ENCODE measurements at places on chromosomes 1 and 21.

DNA sequence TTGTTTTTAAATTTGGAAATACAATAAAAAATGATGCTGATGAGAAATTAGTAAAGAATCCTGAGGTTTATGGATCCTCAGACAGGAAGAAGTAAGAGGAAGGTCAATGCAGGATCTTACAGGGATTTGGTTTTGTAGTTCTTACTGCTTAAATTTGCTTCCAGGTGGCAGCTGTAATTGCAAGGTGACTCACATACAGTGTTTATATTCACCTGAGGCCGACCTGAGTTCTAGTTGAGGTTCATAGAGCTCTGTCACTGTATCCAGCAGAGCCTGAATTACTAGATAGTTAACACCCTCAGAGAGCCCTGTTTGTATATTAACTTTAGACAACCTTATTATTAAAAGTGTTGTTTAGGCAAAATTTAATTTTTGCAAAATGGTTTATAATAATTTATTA lies 1.4 kb upstream of the WDR26 start:
- no peak for DNase-seq

DNA sequence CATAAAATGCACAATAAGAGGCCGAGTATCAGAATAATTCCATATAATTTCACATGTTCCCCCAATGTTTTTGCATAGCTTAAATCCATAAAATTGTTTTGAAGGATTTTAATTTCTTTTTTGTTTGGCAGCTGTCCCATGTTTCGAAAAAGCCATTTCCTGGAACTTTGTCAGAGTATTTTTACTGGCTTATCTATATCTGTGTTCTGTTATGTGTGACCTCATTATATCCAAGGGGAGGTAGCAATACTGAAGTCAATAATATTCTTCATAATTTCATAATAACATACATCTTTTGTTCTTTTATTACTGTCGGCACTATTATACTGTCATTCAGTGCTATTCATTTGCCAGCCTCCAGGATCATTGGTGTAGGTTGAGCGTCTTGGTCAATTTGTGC lies 9.4 kb upstream of the BACH1 start:
- DNase-seq, result no peak

DNA sequence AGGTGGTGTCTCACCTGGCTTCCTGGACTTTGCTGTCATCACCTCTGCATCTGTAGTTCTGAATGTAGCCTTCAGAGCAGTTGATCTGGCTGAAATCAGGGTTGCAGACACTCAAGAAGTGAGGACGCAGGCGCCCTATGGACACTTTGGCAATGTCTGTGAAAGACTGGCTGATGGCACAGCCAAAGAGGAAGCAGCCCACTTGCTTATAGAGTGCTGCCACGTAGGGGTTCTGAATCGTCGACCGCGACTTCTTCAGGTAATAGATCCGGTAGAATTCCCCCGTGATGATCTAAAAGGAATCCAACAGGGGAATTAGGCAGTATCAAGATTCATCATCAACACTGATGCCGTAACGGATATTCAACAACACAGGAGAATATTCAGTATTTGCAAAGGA lies 55.1 kb downstream of the PLPP3 start:
- DNase-seq, result no peak

DNA sequence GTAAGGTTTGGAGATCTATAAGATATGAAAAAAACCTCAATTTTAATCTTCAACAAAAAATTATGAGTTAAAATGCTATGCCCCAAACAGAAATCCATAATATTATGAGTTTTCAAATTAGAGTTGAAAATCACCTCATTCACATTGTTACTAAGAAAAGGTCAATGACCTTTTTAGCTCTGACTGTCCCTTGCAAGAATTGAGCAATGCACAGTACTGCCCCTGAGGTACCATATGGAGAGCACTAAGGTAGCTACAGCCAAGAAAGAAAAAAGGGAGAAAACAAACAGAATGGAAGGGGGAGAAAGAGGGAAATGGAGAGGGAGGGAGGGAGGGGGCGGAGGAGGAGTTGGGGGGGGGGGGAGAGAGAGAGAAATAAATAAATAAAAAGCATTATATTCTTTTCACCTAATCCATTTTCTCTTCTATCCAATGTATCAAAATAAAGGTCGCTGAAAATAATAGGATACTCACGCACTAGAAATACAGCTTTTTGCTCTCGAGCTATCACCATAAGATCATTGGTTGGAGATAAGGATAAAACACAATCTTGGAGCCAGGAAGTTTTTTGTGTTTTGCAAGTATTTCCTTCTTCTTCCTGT lies 58.8 kb downstream of the RAB3GAP2 start:
- no peak for DNase-seq

DNA sequence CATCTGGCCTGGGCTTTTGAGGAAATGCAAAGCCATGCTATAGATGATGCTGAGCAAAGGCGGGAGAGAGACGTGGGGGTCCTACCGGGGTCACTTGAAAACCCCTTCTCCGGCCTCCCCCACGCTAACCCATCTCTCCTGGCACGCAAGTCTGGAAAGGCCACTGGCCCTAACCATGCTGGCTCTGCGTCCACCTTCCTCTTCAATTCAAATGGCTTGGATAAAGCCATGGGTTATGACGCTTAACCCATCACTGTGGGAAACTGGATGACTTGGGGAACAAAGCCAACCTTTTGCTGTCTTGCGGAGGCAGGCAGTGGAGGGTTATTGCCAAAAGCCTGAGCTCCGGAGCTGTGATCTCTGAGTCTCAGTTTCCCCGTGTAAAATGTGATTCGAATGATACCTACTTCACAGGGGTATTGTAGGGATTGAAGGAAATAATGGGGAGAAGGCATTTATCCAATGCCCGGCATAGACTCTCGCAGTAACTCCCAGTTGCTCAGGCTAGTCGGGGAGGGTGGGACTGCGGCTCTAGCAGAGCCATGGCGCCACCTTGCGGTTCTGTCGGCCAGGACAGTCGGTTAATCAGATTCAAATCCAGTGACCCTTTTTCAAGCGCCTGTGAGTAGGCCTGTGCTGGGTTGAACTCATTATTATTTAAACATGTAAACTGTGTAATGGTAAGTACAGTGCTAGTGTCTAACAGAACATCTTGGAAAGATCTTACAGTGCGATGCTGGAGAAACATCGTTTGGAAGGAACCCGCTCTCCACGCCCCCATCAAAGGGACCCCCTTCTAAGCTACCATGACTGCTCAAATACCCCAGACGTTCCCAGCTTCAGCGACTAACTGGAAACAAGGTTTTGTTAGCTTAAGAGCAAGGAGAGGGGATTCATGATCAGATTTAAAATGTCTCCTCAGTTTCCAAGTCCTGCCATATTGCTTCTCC lies 20.3 kb downstream of the NEK2 start:
- DNase-seq, result peak; percentile 77

DNA sequence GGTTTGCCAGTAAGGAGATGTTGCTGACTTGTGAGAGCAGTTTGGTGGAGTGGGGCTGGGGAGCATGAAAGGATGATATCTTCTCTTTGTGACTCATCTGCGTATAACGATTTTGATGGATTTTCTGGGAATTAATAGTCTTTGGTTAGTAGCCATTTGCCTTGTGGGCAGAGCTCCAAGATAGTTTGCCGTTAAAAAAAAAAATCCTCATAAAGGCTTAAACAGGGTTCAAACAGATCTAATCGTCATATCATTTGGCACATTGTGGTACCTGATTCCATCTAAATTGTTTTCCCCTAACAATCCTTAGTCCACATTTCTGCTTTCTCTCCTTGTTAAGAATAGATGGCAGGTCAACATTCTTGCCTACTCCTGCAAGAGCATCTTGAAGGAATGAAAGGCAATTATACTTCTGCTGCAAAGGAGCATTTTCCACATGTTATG lies 168.0 kb downstream of the PPP1R12B start:
- no peak for DNase-seq

- DNase-seq, result no peak
Observed at GRCh38 chr1:24139841-24140425, 3.0 kb downstream of the IL22RA1 start.

DNA sequence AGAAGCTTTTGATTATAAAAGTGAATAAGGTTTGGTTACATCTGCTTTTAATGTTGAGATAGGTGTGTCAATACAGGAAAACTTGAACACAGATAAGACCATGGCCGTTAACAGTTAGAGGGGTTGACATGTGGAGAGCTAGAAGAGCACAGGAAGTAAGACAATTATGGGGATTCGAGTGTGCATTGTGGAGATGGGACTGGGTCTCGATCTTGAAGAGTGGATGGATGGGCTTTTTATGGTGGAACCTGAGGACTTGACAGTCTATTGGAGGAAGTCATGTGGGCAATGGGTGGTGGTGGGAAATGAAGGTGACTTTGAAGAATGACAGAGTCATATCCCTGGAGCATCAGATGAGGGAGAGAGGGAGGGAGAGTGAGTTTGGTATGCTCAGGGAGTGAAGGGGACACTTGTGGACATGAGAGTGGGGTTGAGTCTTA lies 12.1 kb downstream of the DYRK1A start:
- no peak for DNase-seq

DNA sequence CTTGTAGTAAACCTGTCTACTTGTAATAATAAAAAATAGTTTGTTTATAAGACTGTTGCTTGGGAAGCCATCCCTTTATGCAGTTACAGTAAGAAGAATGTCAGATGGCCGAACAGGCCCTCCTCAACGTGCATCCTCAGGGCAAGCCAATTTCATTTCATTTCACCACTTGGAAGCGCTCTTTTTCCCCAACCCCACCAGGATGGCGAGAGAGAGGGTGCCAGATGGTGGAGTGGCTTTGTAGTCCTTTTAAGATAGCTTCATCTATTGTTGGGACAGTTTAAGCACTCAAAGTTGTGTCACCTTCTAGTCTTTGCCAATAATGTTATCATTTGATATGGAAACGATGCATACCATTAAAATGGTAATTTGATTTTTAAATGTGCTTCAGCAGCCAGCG lies 356.3 kb upstream of the CAMK1G start:
- no peak for DNase-seq

DNA sequence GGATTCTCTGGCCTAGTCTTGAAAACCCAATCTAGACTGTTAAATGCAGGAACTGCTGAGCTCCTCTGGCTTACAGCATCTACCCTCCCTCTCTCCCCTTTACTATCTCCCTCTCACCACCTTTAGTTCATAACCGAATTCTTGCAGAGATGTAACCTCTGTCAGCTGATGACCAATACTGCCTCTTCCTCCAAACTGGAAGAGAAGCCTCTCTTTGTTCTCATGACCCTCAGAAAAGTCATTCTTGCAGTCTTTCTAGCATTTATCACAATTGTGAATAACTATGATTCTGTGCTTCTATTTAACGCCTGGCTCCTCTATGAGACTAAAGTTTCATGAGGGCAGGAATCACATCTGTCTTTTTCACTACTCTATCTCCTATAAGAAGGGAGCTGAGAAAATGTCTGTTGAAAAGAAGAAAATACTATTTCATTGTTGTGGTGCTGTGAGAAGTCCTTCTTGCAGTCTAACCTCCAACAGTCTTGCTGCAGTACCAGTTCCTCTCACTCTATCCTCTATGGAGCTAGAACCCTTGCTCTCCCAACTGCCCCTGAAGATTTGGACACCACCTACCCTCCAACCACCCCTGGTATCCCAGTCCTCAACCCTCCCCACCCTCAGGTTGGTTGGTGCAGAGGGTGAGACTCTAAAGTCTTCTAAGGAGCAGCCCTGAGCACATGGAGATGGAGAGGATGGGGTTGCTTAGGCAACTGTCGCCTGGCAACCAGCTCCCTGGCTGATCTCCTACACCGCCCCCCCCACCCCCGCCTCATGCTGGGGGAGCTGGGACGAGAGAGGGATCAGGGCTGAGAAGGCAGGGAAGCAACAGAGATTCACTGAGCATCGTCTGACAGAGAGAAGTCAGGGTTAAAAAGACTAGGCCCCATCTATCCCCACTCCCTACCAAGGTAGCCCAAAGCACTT lies 13.9 kb downstream of the MEF2D start:
- DNase-seq, result no peak

DNA sequence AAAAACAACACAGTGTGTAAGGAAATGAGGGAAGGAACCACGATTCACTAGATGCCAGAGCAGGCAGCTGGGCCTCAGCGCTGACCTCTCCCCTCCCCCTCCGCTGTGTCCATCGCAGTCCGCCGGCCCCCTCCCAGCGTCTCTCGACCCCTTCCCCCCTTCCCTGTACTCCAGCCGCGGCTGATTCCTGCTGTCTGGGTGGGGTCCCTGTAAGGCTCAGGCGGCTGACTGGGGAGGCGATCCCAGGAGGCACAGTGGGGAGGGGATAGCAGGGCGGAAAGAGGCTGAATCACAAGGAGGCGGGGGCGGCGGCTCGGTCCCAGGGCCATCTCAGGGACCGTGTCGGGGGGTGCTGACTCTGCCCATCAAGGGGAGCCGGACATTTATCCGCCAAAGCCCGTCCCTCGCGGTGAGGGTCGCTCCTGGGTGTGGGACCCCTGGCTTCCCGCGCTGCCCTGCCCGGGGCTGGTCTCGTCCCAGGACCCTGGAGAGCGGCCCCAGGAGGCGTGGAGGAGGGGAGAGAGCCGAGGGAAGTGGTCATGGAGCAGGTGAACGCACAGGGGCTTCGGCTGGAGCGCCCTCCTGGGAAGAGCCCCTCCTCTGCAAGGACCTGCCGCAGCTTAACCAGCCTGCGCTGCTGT lies 241.9 kb downstream of the PTPRU start:
- DNase-seq, result no peak

- no peak for DNase-seq
Observed at GRCh38 chr1:3216015-3216391, 147.0 kb downstream of the PRDM16 start.

DNA sequence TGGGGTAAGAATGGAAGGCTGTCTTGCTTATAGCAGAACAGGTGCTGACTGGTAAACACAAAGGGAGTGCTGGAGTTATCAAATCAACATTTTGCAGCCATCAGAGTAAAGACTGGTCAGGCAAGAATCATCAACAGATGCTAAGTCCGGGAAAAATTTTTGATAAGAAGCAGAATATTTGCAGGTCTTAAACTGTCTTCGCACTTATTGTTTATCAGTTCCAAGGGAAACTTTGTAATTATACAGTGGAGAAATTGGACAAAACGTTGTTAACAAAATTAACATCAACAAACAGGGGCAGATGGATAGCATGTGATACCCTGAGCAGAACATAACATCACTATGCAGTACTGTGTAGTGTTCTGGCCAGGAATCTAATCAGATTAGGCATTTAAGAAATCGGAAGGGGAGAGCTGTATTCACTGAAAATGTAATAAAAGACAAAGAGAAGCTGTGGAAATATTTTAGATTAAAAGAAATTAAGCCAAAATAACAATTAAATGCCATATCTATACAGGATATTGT lies 127.1 kb downstream of the DAB1 start:
- no peak for DNase-seq

- DNase-seq, result no peak
Observed at GRCh38 chr1:41019353-41019745, 2.2 kb downstream of the SLFNL1 start.

DNA sequence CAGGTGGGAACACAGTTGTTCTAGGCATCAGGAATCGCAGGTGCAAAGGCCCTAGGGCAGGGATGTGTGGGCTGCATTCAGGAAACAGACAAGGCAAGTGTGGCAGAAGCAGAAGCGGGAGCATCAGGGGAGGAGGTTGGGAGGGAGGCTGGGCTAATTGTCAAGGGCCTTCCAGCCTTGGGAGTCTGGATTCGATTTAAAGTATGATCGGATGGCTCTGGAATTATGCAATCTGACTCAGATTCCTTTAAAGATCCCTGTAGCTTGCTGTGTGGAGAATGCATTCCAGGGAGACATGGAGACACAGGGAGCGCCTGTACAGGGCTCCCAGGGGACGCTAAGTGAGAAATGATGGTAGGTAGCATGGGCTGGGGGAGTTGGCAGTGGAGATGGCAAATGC lies 86.5 kb downstream of the LACTBL1 start:
- DNase-seq, result no peak
